Activated CD8-positive, alpha-beta memory T cell treated with anti-CD3 and anti-CD28 coated beads for 4 hours (primary cell): ENCODE measurements at places on chromosomes 13 and 19.

GRCh38 chr13:38418286-38418685 lies 68.6 kb downstream of the UFM1 start:
- DNase-seq, result no peak

- DNase-seq, result no peak
Measured at GRCh38 chr13:98652721-98653462, 76.0 kb upstream of the STK24 start.

DNA sequence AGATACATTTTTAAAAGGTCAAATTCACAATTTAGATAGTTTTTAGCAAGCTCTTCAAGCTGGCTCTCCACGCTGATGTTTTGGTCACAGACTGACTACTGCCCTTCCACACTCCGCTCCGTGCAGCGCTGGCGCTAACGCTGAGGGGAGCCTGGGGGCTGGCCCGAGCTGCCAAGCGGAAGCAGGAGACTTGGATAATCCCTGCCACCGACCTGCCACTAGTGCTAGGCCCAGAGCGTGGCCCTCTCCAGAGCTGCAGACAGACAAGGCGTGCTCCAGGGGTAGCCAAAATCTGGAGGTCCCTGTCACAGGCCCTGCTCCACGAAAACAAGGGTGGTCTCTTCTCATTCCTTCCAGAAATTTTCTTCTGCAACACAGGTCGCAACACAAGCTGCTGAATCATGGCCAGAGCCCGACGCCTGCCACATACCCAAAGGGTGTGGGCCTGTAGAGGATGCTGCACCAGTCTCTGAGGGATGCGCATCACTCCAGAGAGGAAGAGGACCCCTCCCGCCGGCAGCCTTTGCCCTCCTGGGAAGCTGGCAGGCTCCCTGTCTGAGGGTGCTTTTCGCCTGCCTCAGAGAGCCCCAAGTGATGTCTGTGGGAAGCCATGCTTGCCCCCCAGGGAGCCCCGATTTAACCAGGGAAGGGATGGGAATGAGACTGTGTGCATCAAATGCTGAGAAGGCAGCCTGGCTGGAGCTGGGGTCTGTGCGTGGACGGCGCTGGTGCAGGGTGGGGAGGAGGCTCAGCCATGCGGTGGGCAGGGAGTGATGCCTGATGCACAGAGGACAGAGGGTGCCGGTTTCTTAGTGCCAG lies 21.6 kb downstream of the CAPS start:
- DNase-seq, result no peak

DNA sequence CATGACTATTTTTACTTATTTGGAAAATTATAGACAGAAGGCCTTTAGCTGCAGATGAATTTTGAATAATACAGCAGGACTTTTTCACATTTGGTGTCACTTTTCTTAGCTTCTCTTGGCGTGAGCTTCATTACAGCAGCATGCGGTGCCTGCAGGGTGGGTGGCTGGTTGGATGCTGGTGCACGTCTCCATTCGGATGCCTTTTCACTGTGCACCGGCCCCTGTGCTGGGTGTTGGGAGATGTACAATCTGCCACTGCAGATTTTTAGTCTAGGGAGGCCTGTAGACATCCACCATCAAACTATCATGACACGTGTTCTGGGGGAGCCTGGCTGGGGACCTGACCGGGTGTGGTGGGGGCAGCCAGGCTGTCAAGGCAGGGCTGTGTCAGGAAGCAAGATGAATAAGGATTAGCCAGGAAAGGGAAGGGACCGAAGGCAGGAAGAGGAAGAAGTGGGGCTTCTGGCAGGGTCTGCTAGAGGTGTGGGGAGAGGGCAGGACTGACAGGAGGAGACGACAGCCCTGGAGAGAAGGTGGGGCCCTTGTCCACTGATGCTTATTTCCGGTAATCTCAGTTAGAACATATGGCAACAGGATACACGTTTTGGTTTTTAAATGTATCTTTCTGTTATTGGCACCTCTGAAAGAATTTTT lies 88.8 kb downstream of the ARHGEF7 start:
- no peak for DNase-seq

GRCh38 chr19:48799358-48800300 lies 11.2 kb downstream of the BCAT2 start:
- no peak for DNase-seq

DNA sequence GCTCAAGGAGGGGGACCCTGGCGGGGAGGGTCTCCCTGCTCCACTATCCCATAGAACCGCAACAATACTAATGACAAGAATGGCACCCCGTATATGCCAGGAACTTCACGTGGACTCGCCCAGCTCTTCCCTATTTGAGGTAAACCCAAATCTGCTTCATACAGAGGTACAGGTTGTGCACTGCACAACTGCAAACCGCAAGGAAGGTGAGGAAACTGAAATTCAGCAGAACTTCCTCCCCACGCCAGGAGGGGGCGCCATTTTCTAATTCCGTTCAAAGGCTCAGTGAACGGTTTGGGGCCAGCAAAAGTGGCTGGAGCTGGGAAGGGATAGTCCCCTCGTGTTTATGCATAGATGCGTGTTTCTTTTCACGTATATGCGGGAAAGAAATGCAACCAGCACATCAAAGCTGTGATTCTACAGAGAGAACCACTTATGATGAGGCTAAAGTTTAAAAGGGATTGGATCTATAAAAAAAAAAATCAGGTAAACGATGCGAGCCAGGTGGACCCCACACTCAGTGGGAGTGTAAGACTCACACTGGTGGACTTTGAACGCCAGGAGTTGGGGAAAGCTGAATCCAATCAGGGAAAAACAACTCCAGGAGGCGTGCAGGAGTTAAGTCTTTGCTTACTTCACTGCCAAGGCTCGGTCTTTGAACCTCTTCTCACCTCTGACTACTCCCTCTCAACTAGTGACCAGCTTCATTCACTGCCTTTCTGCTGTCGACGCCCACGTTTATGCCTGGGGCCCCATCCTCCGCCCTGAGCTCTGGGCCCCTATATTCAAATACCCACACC lies 20.3 kb downstream of the C19orf81 start:
- DNase-seq, result no peak

DNA sequence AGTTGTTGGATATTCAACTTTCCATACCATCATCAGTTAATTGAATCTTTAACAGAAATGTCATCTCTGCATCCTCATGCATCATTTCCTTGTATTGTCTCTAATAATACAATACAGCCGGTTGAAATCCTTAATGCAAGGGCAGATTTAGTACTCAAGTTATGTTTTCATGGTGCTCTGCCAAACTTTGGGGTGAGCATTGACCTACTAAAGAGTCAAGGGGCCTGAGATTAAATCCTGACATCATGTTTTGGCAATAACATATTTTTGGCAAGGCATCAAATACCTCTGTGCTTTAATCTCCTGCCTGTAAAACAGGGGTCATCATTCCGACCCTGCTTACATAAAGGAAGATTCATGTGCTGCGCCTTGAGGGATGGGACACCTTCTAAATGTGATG lies 42.7 kb upstream of the ABCC4 start:
- no peak for DNase-seq

DNA sequence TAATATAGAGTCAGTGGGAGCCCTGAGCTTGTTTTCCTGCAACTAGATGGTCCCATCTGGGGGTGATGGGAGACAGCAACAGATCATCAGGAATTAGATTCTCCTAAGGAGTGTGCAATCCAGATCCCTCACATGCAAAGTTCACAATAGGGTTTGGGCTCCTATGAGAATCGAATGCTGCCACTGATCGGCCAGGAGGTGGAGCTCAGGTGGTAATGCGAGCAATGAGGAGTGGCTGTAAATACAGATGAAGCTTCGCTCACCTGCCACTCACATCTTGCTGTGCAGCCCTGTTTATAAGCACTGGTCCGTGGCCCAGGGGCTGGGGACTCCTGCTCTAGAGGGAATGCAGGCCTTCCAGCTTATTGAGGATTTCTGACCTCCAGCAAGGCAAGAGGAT lies 5.7 kb downstream of the ZNF558 start:
- DNase-seq, result no peak

- DNase-seq, result no peak
Measured at GRCh38 chr13:39402221-39402970, 200.6 kb downstream of the LHFPL6 start.

- no peak for DNase-seq
Measured at GRCh38 chr19:10384580-10384979, 4.2 kb upstream of the TYK2 start.
